ENCODE measurements at places on chromosomes 16 and 17.
A peak's percentile ranks its signal among the peaks of the same experiment; 100 is the strongest.

GRCh38 chr16:82062645-82063058 is 27.6 kb downstream of the HSD17B2 start:
- peak; percentile 58 for ATAC-seq

DNA sequence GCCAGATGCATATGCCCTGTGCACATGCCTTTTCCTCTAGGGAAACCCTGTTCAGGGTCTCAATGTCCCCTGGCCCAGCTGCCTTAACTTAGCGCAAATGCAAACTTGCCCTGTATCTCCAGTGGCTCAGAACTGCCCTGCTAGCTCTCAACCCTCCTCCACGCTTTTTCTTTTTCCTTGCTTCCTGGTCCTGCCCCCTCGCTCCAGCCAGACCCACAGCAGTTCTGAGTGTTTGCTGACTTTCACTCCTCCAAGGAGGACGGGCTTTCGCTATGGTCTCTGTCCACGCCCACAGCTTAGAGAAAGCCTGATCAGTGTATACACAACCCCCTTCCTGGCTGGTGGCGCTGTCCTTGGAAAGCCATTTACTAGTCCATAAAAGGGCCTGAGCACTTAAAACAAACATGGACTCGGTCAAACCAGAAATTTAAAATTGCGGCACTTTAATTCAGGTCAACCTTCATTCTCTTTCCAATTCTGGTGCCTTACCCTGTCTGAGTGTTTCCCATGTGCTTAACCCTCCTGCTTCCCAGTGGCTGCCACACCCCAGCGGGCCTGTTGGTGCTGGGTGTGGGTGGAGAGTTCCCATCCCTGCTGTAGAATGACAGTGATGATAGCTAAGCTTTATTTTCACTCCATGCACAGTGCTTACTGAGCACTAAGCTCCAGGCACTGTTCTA is 15.6 kb upstream of the TMEM98 start:
- ATAC-seq = peak; percentile 83

DNA sequence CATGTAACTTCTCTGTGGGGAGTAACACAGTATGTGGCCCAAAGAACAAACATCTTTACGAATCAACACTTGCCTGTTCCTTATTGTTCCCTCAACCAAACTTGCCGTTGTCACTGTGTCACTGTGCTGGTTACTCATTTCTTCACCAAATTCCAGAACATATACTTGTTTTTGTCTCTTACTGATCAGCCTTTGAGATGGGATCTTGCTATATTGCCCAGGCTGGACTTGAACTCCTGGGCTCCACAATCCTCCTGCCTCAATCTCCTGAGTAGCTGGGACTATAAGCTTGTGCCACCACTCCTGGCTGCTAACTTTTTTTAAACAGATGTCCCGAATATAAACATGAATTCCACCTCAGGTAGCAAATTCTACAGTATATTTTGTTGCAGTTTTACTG is 115.1 kb downstream of the PARN start:
- no peak for ATAC-seq

GRCh38 chr16:65024767-65025178 is 97.1 kb downstream of the CDH11 start:
- no peak for ATAC-seq

GRCh38 chr16:78571898-78572358 is 472.5 kb downstream of the WWOX start:
- no peak for ATAC-seq

- no peak for ATAC-seq
These were observed 5.0 kb downstream of the KCNJ12 start for GRCh38 chr17:21381076-21381706.

DNA sequence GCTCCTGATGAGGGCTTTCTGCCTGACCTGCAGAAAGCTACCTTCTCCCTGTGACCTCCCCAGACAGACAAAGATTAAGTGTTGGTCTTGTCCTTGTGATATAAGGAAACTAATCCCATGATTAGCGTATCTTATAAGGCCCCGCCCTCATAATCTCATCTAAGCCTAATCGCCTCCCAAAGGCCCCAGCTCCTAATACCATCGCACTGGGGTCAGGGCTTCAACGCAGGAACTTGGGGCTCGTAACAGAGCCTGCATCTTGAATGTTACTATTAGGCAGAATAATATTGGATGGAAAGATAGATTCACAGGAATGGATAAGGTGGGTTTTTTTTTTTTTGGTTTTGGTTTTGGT is 78.9 kb downstream of the C16orf95 start:
- ATAC-seq = no peak
